HCEC 1CT (cell line): ENCODE measurements at places on chromosomes 4 and X.

DNA sequence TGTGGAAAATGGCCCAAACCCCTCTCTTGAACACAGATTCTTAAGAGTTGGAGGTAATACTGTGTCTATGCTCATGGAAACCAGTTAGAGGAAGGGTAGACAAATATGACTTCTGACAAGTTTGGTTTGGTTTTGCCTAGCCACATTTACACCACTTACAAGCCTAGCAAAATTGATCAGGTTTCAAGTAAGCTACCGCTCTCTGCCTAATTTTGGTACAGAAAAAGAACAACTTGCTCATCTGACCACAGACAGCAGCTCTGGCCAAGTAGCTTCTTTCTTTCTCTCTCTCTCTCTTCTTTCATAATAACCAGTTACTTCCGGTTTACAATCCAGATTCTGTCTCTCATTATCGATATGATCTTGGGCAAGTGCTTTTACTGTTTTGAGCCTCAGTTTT is 260.0 kb downstream of the GLUD2 start:
- DNase-seq, result no peak

GRCh38 chr4:169582706-169583105 is 29.7 kb downstream of the NEK1 start:
- peak; percentile 53 for DNase-seq

DNA sequence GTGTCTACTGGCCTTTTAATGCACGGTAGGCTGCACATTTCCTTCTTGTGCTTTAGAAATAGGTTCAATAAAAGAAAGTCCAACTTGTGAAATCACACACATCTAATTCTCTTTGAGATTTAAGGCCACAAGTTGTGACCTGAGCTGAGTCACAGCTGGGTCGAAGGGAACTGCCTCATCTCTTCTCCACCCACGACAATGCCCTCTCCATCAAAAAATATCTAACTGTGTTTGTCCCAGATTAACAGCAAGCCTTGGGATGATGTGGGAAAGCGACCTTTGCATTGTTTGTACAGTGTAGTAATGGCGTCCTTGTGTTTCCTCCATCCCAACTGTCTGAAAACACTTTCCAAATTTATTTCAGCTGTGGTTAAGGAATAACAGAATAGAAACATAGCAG is 168.9 kb downstream of the AMELX start:
- DNase-seq, result no peak

GRCh38 chr4:79883290-79883689 is 189.7 kb downstream of the ANTXR2 start:
- DNase-seq, result no peak

- no peak for DNase-seq
Measured at GRCh38 chrX:148573119-148573518, 72.7 kb downstream of the AFF2 start.

GRCh38 chr4:186570193-186570996 is 15.0 kb upstream of the MTNR1A start:
- no peak for DNase-seq

DNA sequence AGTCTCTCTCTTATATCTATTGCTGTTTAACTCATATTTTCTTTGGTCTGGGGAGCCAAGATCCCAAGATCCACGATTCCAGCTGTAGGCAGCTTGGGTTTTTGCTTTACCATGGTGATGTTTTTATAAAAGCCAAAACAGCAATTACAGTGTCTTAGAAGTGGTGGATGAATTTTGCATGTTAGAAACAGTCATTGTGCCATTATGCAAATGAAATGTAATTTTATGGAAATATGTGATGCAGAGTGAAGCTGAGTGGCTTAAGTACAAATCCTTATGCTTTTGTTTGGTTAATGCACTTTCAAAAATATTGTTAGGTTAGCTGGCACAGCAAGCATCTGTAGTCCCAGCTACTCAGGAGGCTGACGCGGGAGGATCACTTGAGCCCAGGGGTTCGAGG is 32.8 kb upstream of the PTTG2 start:
- no peak for DNase-seq

DNA sequence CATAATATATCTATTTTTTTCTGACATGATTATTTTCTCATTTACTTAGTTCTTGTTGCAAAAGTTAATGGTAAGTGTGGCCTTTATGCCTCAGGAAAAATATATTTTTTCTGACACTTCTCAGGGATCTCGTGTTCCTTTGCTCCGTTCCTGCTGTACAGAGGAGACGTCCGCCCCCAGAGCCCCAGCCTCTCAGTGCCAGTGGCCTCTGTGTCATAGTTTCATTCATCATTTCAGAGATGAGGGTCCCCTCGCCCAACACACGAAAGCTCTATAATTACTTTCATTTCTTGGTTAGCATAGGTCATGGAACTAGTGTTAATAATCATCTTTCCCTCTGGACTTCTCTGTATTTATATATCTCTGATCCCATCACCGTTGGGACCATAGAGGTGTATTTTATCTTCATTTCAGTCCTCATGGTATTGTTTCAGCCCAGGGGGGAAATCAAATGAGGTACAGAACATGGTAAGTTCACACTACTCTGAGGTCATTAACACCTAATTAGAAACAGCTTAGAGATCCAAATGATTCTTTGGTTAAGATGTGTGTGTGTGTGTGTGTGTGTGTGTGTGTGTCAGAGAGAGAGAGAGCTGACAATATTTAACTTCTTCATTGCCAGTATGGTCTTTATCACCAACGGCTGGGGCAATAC is 631.1 kb upstream of the TENM3 start:
- no peak for DNase-seq

DNA sequence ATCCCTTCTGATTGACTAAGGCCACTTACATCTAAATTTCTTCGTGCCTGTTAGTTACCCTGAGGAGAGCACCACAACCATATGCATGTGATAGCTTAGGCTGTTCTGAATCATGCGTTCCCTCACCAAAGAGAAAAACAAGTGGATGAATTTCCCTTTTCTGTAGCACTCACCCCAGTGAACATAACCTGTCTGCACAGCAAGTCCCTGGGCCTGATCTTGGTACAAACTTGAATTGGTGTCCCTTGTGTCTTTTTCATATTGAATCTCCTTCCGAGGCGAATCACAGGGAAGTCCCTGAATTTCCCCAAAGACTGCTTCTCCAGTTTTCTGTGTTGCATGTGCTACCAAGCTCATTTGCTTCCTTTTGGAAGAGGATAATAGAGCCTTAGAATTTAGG is 100.4 kb downstream of the KLHL8 start:
- no peak for DNase-seq

GRCh38 chrX:46803140-46803539 is 33.7 kb upstream of the RP2 start:
- no peak for DNase-seq

DNA sequence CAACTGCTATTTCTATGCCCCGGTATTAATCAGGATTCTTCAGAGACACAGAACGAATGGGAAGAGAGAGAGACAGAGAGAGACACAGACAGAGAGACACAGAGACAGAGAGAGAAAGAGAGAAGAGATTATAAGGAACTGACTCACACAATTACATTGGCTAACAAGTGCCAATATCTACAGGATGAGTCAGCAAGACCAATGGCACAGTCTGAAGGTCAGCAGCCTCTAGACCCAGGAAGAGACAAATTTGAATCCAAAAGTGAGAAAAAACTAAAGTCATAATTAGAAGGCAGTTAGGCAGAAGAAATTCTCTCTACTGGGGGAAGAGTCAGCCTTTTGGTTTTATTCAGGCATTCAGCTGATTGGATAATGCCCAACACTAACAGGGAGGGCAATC is 187.3 kb downstream of the MAB21L2 start:
- peak; percentile 68 for DNase-seq

DNA sequence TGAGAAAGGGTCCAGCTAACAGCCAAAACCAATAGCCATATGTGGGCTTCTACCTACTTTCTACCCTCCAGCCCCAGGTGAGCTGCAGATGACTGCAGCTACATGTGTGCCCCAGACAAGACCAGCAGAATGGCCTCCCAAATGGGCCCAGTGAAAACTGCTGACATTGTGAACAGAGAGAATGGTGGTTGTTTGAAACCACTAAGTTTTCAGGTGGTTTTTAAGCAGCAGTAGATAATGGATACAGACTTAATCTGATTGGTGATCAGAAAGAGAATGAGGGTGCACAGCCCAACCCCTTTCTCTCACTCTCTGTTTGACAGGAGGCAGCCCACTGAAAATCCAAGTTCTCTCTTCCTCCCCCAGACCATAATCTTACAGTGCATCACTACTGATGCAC is 42.5 kb upstream of the BBS12 start:
- DNase-seq, result no peak

DNA sequence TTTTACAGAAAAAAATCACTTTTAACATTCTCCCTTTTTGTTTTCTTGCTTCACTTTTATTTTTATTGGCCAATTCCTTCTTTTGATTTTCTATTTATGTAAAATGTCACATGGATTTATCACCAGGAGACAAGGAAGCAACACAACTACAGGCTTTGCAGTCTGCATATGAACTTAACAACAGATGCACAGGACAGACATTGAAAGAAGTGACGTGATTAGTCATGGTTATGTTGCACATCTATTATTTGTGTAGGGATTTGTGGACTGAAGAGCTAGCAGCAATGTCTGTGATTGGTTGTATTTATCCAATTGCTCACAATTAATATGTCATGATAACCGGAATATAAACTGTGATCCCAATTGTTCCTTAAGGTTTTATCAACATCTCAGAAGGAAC is 147.8 kb upstream of the KLF3 start:
- DNase-seq, result no peak

- no peak for DNase-seq
Measured at GRCh38 chr4:47907089-47907646, 7.2 kb downstream of the NFXL1 start.

DNA sequence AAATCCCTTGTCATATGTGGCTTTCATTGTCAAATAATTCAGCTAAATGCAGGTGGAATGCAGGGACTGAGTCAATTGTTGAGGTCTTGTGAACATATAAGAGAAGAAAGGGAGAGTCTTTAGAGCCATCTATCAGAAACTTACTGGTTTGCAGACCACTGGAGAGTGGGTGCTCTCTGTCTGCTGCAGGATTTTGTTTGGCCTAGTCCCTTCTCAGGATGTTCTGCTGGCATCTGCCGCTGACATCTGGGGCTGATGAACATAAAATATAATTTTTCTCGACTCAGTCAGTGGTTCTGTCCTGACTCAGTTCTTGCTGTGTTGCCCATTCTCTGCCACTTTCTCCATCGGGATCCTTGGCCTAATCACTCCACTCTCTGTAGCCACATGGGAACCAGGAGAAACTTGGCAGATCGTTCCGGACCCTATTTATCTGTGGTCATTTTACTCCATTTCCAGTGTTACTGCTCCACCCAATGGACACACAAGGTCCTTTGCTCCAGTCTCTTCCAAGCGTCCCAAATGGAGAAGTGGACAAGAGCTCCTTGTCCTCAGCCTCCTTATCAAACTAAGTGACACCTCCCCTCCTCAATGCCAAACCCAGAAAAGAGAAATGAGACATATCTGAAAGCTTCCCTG is 436.2 kb downstream of the FAT4 start:
- DNase-seq, result peak; percentile 17

- DNase-seq, result no peak
Measured at GRCh38 chrX:35700121-35700520, 98.0 kb upstream of the MAGEB16 start.
